ENCODE measurements at places on chromosomes 5 and 9.
A peak's percentile ranks its signal among the peaks of the same experiment; 100 is the strongest.

DNA sequence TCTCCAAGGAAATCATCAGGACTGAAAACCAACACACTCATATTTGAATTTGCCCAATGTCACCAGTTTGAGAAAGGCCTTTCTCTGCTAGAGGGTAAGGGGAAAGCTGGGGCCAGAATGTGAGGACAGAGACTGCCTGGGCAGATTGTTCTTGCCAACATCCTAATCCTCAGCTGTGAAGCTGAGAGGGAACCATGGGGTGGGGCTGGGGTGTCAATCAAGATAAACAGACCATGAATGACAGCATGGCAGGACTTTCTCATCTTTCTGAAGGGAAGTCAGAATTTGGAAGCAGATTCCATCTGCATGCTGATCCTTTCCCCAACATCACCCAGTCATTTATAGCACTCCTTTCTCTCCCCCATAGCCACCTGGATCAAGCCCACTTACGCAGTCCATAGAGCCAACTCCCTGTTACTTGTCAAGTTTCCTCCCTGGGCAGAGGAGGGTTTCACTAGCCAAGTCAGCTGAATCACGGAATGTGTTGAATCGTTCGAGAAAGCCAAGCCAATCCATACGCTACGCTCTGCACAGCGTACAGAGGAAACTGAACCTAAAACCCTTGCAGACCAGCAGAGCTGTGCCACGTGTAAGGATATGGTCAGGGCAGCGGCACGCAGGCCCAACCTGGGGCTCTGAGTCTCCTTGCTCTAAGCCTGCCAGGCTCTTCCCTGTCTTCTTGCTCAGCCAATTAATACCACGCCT is 14.9 kb downstream of the GLDC start:
- no peak for DNase-seq

DNA sequence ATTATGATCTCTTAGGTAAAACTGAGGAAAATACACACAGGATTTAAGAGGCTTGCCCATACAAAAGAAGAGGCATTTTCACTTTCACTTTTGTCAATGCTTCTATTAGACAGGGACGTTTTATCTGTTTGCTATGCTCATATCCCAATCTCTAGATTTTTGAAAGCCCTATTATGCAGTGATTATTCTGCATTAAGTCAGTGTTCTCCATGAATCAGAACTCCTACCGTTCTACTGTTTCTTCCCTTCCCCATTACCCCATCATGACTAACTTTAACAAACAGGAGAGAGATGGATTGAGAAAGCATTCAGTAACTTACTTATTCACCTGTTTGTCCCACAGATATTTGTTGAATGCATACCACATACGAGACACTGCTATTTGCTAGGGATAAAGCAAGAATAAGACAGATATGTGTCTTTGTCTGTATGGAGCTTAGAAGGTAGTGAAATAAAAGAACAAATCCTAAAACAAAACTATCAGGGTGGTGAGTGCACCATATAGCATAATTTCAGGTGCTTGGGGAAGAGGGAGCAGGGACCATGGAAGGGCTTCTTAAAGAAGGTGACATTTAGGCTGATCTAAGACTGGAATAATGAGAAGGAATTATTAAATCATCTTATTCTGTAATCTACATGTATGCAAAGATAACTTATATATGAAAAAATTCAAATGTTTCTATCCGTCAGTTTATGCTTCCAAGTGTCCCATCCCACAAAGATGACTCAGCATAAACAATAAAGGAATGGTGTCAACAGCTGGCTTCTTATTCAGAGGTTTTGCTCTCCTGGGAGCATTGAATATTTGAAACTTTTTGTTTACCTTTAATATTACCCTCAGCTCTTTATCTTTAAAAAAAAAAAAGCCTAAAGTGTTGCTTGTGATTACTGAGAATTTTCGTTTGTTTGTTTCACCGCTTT is 328.1 kb downstream of the HINT1 start:
- peak; percentile 19 for DNase-seq

DNA sequence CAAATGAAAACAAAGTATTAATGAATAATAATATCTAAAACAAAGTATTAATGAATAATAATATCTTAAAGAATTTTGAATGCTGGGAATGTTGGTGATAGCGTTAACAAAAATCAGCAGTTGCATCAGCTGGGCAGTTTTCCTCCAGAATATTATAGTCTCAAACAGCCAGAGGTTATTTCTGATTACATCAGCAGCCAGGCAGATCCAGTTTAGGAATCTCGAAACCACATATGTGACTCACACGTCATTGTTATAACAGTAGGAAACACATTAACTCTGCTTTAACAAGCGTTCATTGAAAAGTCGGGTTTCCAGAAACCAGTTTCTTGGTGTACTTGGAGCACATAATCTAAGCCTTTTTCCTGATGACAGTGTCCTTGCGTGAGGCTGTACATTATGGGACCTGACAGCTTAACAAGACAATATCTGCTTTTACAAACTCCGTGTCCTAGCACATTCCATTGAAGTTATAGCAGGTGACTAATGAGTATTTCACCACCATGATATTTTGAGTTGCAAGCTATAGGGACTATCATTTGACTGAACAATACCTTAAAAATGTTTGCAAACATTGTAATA is 559.5 kb upstream of the KLF4 start:
- peak; percentile 97 for DNase-seq

DNA sequence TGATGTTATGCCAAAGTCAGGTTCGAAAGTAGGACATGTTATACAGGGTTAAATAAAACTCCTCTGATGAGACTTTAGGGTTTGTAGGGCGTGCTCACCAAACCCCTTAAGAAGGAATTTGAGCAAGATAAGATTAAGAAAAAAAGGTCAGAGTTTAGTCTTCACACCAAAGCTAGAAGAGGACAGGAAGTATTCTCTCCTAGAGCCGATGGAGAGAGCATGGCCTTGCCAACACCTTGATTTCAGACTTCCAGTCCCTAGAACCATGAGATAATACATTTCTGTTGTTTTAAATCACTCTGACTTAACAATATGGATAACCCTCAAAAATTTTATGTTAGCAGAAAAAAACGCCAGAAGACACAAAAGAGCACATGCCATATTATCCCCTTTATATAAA is 16.3 kb upstream of the PLCXD3 start:
- no peak for DNase-seq

GRCh38 chr5:60271517-60271916 is 378.0 kb upstream of the PDE4D start:
- DNase-seq = no peak

Data from fibroblast of skin of scalp (primary cell).